ENCODE measurements at places on chromosomes 2 and 18.

- peak; percentile 44 for DNase-seq
Observed at GRCh38 chr2:74696829-74697228, 42.8 kb downstream of the SEMA4F start.

GRCh38 chr2:6148882-6149281, 456.7 kb downstream of the SOX11 start:
- DNase-seq: no peak

- DNase-seq: no peak
Observed at GRCh38 chr18:26421931-26422330, 126.4 kb downstream of the KCTD1 start.

DNA sequence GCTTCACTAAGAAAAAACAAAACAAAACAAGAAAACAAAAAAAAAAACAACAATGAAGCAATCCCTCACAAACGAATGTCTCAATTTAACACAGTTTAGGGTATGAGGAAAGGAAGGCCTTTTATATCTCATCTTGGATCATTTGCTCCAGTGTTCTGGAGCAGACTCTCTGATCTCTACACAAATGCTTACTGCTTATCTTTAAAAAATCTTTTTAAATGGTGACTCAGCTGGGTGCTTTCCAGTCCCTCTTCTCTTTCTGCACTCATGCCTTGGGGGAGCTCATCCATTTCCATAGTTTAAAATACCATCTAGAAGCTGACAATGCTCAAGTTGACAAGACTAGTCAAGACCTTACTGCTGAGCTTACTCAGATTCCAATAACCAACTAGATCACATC, 56.2 kb downstream of the ETAA1 start:
- peak; percentile 26 for DNase-seq

DNA sequence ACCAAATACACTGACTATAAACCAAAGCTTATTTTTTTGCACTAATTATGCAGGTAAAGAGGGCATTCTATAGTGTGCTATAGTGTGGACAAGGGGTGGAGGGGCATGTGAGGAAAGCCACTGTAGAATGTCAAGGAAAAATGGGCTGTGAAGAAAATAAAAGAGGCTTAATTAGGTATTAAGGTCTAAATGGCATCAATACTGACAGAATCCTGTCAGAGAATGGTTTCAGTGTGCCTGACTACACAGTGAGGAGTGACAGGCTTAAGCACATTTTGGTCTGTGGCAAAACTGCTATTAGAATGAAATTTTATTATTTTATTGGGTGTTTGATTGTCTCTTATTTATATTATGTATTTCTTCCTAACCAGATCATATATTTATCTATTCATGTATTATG, 787.6 kb upstream of the CELF4 start:
- DNase-seq: no peak
